ENCODE measurements at places on chromosomes 12 and 14.

DNA sequence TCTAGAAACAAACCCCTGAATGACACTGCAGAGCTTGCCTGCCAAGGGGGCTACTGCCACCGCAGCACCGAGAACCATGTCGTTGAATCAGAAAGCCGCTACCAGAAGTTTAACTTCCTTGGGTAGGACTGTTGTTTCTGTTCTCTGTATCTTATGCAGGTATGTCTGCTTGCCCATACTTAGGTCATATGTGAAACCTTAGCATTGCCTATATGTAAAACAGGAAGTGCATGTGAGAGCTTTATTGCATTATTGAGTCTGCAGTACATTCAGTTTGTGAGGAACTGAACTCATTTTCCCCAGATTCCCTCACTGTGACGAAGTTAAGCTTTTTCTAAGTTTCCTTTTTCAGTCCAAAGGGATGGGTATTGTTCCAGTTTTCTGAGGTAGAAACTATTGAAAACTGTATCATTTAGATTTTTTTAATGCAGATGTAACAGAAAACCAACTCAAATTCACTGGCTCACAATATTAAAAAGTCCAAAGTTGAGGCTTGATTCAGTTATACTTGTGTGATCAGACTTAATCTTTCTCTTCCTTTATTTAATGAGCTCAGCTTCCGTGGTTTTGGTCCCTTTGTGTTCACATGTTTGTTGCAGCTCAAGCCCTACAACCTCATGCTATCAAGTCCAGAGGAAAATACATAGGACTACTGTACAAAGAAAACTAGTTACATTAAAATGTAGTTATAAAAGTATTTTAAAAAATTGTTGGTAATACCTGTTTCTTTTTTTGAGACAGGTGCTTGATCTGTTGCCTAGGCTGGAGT lies 6.9 kb downstream of the FBXO34 start:
- DNase-seq: no peak

DNA sequence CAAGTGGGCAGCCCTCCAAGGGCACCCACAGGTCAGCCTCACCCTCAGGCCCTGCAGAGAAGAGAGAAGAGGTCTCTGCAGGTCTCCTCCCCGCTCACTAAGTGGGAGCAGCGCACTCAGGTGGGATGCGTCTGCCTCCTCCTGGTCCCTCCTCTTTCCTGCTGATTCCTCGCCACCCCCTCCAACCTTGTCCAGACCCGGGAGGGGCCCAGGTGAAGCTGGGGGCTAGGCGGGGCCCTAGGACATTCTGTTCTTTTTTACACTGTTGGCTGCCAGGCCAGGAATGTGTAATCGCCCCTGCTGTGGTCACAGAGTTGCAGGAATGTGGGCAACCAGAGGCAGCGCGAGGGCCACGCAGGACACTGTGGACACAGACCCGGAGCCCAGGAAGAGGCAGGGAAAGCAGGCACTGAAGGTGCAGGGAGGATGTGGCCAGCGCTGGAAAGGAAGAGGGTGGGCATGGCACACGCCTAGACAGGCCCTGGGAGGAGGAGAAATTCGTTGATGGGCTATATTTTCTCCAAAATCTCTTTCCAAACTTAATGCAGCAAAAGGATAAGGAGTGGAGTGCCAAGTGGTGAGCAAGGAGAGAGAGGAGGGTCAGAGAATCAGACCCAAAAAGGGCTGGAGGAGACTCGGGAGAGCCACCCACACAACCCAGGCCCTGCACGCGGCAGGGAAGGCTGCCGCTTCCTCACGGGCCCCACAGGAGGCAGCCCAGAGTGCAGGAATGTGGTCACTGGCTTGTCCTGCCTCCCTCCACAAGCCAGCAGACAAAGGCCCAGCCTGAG lies 911 bp upstream of the SCNN1A start:
- peak; percentile 87 for DNase-seq

DNA sequence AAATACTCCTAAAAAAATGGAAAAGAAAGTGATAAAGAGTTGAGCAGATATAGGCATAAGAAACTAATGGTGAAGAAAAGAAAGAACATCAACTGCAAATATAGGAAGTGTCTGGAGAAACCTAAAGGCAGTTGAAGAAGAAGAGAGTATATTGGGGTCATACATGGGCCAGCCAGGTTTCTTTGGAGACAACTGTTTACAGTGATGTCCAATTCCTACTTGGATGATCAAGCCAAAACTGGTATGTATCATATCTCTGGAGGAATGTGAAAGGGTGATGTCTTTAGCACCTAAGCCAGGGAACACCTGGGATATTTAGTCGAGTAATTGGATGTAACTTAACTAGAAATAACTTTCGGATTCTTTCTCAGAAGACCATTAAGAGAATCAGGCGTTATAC lies 129.3 kb upstream of the FLRT2 start:
- DNase-seq: no peak

DNA sequence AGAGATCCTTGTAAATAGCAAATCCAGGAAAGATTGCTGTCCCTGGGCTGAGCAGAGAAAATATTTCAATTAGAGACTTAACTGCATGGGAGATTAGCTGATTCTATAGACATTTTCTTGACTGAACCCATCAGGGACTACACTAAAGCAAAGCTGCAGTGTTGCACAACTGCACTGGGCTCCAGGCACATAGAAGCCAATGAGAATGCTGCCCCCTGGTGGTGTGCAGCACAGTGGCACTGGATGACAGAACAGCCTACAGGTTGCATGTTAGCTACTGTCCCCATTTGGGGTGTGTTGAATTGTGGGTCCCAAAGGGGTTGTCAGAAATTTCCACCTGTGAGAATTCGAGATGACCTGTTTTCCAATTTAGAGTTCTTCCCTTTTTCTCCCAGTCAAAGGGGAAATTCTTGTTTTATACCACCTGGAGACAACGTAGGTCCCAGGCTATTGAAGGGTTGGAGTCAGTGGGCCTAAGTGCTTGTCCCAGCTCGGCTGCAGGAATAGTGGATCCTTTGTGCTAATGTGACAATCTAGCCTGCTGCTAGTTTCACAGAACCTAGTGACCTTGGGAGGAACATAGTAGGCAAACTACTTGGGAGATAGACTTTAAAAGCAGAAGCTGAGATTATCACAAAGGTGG lies 114.7 kb downstream of the SLC8A3 start:
- peak; percentile 90 for DNase-seq

- no peak for DNase-seq
Measured at GRCh38 chr14:41521891-41522290, 84.8 kb upstream of the LRFN5 start.

DNA sequence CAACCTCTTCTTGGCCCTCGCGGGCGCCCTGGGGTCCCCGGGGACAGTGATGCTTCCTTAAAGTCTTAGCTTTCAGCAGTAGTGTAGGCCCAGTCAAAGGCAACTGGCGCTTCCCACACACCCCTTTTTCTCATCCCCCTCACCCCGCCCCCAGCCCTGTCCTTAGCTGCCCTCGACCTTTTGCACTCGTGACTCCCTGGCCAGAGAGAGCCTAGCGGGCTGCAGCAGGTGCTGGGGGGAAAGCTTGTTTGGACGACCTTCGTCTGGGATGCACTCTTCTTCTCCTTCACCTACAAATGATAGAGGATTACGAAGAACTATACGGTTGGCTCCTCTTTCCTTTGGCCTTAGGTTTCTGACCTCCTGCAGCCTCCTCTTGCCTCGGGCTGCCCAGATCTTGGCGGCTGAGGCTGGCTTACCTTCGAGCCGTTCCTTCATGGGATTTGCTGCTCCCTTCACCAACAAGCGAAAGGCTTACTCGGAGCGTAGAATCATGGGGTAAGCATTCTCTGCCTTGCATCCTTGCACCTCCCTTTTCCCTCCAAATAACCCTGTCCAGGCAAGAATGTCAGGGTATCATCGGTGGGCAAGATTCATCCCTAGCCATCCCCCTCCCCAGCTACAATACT lies 815 bp downstream of the COQ10A start:
- peak; percentile 57 for DNase-seq

DNA sequence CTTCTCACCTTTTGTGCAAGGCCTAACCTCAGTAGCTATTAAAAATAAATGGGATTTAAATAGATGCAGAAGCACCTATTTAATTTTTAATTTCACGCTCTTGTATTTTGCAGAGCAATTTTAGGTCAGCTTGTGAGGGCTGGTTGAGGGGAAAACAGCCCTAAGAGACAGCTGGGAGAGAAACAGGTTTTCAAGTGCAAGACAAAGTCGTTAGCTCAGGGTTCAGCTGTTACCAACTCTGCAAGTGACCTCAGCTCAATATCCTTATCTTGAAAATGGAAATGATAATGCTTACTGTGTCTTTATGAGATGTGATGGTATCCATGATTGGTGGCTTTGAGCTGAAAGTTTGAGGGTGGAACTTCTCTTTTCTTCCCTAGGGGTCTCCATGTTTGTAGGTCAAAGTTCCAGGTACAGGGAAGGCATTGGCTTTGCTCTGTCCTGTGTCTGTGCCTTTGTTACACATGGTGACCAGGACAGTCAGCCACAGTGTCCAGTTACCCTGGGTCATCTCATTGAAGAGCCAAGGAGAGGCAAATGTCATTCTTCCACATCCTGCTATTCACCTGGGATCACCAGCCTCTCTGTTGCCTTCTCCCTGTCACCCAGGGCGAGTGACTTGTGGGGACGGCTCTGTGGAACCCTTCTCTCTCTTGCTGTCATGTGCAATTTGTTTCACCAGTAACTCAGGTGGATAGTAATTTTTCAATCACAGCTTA lies 100.3 kb downstream of the SAMD4A start:
- DNase-seq: no peak

DNA sequence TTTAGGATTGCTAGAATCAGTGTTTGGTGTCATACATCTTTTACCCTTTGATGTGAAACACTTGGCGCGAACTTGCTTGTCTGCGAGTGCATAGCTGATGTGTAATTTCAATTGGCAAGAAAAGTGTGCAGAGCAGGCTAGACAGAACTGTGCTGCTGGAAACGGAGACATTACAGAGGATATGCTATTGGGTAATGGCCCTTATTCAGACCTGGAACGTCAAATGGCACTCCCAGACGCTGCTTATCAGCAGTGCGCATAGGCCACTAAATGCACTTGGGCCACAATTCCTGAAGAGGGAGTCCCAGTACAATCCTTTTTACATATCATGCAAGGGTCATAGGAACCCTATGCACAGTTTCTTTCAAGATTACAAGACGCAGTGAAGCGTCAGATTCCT lies 15.7 kb upstream of the SLC10A1 start:
- peak; percentile 27 for DNase-seq

GRCh38 chr12:13038491-13039161 lies 5.6 kb upstream of the FAM234B start:
- DNase-seq: no peak

- DNase-seq: no peak
Measured at GRCh38 chr12:55847033-55847432, 4.3 kb upstream of the MMP19 start.

DNA sequence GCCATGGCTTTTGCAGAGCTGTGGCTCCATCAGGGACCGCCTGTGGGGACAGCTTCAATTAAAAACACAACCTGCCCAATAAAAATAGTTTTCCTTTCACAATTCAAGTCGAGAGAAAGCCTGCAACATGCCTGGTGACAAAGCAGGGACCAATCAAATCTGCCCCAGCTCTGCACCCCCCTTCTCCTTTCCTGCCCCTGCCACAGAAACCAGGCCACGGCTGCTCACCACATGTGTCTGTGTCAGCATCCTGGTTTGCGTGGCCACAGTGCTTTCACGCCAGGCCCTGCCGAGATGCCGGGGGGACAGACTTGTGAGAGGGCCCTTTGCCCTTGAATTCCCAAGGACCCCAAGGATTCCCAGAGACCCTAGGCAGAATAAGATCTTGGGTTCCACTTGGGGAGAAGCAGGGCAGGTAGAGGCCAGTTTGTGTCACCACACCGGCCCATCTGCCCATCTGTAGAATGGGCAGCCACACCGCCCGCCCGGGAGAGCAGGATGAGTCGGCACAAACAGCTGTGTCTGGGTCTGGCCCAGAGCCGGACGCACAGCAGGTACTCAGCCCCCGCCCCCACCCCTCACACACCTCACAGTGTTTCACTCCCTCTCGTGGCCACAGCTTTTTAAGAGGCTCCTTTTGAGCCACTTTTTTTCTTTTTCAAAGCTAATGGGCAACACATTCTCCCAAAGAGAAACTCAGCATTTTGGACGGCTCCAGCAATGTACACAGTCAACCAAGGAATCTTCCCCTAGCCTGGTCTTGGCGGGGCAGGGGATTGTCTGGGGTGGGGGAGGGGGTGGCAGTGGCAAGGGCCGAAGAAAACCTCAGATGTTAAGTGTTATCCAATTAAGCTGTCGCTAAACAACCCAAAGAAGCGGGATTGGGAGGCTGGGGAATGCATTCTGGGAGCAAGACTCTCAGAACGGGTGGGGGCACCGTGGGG lies 41.5 kb downstream of the BCL11B start:
- peak; percentile 64 for DNase-seq

DNA sequence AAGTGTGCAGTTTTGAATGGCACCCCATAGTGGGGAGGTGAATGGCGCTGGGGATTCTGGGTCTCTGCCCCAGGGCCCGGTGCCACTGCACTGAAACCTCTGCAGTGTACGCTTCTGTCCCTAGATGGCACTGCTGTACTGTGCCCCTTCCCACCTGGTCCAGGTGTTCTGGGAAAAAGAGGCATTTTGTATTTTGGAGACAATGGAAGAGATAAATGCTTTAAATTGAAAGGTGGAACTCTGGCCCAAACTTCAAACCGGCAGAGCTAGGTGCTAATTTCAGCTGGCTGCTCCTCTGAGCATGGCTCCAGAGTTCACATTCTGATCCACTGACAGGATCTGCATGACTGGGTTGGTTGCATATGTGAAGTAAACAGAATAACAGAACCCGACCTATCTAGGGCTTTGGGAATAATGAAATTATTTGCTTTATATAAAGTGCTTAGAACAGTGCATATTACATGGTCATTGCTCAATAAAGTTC lies 52.2 kb downstream of the KRT80 start:
- peak; percentile 68 for DNase-seq

Data from neural progenitor cell (in vitro differentiated cells).